ENCODE measurements at places on chromosomes 16 and 17.

- DNase-seq: no peak
- no peaks in the 10 kb centered on the region for H3K4me1 ChIP-seq
- H3K27ac ChIP-seq: no peak overlapping the region
- H3K4me3 ChIP-seq: no peak overlapping the region
- H3K27me3 ChIP-seq: no peaks in the 10 kb centered on the region
- H3K36me3 ChIP-seq: no peaks in the 10 kb centered on the region
These were observed 896 bp upstream of the MYLK3 start for GRCh38 chr16:46748775-46749705.

- H3K36me3 ChIP-seq: no peaks in the 10 kb centered on the region
- H3K27ac ChIP-seq: no peak overlapping the region
- no peaks in the 10 kb centered on the region for H3K27me3 ChIP-seq
- no peak for DNase-seq
- H3K4me3 ChIP-seq: no peak overlapping the region
These were observed 132.1 kb downstream of the HS3ST4 start for GRCh38 chr16:25823891-25824290.

DNA sequence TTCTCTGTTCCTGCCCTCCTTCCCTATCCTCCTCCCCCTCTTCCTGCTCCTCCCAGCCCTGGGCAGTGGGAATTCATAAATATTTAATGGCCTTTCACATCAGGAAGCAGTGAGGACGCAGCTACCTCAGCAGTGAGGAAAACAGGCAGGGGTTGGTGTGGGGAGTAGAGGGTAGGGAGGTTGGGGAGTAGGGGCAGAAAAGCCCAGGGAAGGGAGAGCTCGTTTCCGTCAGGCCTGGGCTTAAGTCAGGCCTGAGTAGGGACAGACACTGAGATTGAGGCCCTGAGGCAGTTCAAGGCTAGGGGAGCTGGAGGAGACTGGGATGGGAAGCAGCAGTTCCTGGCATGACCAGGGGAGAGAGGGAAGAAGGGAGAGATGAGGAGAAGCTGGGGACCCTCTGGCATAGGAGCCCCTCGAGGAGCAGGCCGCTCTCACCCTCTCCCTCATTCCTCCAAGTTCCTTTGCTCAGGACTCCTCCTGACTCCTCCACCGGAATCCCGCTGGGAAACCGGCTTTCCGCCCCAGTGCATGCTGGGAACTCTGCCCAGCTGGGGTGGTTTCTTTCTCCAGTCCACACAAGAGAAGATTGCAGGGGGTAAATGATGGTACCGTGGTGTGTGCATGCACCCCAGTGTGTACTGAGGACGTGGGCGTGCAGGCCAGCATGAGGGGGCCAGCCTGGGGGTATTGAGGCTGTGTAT, 6.2 kb downstream of the SAMD14 start:
- H3K4me3 ChIP-seq: no peak overlapping the region
- DNase-seq: no peak
- peaks cover 22% of the 10 kb centered on the region for H3K27me3 ChIP-seq
- H3K27ac ChIP-seq: peak overlapping the region; percentile 59
- H3K4me1 ChIP-seq: peaks cover 19% of the 10 kb centered on the region
- H3K36me3 ChIP-seq: no peaks in the 10 kb centered on the region

DNA sequence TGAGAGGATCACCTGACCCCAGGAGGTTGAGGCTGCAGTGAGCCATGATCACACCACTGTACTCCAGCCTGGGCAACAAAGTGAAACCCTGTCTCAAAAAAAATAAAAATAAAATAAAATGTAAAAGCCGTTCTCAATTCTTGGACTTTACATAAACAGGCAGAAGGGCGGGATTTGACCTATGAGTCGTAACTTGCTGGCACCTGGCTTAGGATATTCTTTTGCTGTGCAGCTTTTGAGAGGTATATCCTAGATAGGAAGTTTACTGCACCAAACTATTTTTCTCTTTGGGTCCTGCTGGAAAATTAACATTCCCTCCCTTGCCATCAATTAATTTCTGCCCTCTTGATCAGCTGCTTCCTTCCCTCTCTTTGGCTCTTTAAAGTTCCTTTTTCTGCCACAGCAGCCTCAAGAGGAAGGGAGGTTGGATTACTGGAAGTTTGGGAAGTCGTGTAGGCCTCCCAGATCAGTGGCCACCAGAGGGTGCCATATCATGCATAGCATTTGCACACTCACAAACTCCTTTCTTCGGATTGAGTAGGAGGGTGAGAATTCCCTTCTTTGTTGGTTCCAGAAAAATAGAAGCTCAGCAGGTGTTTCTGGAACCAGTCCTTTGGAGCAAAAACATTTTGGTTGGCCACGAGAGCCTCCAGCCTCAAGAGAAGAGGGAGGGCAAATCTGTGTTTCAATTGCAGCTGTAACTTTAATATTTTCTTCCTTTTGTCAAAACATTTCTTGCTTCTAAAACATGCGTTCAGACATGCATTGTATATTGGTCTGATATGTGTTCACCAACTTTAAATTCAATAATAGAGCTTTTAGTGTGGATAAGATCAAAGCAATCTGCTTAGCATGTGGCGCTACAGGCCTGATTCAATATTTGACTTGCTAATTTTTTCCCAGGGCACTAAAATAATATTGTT, 147.3 kb downstream of the CCDC182 start:
- H3K27ac ChIP-seq: peak overlapping the region; percentile 32
- no peak overlapping the region for H3K4me3 ChIP-seq
- no peaks in the 10 kb centered on the region for H3K36me3 ChIP-seq
- peaks cover 10% of the 10 kb centered on the region for H3K4me1 ChIP-seq
- peak; percentile 90 for DNase-seq
- no peaks in the 10 kb centered on the region for H3K27me3 ChIP-seq

DNA sequence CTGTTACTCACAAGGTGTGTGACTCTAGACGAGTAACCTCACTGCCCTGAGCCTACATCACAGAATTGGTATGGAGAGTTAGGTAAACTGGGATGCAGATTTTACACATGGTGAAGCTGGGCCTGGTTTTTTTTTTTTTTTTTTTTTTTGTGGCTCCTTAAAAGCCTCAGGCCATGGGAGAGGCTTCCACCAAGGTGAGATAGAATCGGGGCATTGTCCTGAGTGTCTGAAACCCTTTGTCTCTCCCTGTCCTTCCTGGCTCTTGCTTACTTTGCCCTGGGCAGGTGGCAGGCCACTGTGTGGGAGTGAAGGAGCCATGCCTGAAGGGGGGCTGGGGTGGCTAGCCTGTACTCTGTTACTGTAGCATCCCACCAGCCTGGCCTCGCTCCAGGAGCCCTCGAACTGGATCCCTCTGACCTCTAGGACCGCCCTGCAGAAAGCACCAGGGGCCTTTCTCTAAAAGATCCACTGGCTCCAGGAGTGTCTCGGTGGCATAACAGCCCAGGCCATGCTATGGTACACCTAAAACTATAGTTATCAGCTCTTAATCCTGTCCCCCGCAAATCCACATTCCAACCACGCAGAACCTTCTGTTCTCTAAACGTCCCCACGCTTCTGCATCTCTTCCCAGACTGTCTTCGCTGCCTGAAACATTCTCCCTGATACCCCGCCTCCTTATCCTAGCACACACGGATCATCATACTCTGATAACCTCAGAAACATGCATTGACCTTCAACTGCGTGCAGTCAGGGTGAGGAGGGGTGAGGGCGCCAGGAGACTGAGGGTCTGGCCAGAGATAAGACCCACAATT, 1.7 kb upstream of the SLC13A2 start:
- no peaks in the 10 kb centered on the region for H3K27me3 ChIP-seq
- peaks cover 21% of the 10 kb centered on the region for H3K4me1 ChIP-seq
- H3K4me3 ChIP-seq: no peak overlapping the region
- DNase-seq: no peak
- H3K36me3 ChIP-seq: no peaks in the 10 kb centered on the region
